ENCODE measurements at places on chromosomes 5 and 9. TPM values are rescaled to one million over a fixed set of nuclear protein-coding genes. Genes with fewer than 3 reads are reported as not detected.

GRCh38 chr9:20618361-20618802 is 3.9 kb downstream of the MLLT3 start:
- DNase-seq: no peak

The MCTP1 gene
- polyA plus RNA-seq: 5.3 TPM

DNA sequence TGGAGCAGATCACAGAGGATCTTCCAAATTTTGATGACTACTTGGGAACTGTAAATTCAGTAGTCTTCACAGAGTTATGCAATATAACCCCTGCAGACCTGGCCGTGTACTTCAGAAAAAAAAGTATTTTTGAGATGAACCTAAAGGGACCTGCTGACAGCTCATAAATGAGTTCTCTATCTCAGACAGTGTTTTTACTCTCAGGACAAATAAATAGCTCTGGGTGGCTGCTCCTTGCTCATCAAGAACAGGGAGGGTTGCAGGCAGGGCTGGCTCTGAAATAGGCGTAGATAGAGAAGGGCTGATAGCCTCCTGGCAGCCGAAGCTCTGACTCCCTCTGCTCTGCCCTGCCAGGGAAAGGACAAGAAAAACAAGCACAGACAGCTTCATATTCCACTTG is 64.8 kb downstream of the PLAC8L1 start:
- DNase-seq: no peak

GRCh38 chr5:159891371-159891770 is 24.9 kb upstream of the ADRA1B start:
- DNase-seq: peak; percentile 62

DNA sequence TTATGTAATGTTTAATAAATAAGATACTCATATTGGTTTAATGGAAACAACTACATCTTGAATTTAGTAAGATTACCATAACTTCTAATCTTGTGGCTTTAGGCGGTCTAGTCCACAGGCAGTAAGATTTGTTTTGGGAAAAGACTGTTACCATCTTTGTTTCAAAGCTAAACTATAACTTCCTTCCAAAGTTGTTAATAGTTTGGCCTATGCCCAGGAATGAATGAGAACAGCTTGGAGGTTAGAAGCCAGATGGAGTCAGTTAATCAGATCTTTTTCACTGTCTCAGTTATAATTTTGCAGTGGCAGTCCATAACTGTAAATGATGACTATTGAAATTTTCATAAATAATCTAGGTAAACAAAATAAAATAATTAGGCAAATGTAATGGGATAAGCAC is 241.8 kb upstream of the KLF9 start:
- no peak for DNase-seq

The PRELID2 gene
- 10.1 TPM for polyA plus RNA-seq

DNA sequence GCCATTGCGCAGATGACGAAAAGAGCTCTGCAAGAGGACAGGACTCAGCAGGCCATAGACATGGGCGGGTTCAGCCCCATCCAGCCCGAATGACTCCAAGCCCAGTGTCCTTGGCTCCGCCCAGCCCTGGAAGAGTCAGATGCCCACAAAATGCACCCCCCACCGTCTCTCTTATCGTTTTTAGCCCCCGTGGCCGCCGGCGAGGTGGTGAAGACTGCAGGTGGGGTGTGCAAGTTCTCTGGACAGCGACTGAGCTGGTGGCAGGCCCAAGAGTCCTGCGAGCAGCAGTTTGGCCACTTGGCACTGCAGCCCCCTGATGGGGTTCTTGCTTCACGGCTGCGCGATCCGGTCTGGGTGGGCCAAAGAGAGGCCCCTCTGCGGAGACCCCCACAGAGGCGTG is 2.1 kb downstream of the ADGRD2 start:
- no peak for DNase-seq

DNA sequence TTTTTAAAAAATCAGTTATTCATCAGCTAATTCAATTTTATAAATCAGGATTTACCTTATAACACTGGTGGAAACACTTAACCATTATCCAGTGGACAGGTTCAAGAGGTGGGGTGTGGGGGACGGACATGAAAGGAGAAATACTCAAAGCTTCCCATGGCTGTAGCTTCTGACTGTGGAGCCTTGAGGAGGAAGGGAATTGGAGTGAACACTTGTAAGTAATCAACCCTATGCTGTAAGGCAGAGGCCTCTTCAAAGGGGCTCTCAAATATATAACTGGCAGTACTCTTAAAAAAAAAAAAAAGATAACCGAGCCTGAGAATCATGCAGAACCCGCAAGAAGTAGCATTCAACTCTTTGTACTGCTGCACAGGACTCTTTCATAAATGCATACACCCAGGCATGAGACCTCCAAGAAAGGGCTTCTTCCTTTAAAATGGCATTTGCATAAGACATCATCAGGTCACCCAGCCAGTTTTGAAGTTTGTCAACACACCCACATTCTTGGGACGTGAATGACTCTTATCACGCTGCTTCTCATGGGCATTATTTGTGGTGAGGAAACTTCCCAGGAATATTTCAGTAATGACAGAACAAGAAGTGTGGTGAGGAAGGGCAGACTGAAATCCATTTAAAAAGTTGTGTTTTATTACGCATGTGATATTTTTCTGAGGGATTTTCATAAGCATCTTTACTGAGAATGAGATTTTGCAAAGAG is 8.1 kb downstream of the OSMR start:
- DNase-seq: no peak

The PLPP6 gene
- 15.5 TPM for polyA plus RNA-seq

GRCh38 chr9:125343518-125344275 is 82.1 kb downstream of the GAPVD1 start:
- peak; percentile 23 for DNase-seq

The MEF2C gene
- 29.4 TPM for polyA plus RNA-seq

GRCh38 chr5:1842004-1842819 is 40.5 kb downstream of the IRX4 start:
- DNase-seq: no peak

DNA sequence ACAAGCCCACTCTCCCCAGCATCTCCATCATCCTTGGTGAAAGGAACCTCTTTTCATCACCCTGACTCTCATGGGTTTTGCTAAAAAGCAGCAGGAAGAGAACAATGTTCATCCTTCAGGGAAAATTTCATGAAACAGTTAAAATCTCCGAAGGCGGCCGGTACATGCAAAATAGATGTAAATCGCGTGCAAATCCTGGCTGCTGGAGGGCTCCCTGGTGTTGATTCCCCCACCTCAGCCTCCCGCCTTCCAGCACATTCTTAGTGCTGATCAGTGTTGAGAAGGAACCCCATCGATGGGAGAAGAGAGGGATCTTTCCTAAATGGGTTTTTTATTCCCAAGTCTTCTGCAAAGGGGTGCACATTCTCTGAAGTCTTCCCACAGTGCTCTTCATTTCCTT is 8.7 kb upstream of the GFI1B start:
- DNase-seq: no peak

Measured in left renal pelvis (tissue), 4 donors.